T-helper 1 cell (primary cell): ENCODE measurements at places on chromosomes 1 and 21.

DNA sequence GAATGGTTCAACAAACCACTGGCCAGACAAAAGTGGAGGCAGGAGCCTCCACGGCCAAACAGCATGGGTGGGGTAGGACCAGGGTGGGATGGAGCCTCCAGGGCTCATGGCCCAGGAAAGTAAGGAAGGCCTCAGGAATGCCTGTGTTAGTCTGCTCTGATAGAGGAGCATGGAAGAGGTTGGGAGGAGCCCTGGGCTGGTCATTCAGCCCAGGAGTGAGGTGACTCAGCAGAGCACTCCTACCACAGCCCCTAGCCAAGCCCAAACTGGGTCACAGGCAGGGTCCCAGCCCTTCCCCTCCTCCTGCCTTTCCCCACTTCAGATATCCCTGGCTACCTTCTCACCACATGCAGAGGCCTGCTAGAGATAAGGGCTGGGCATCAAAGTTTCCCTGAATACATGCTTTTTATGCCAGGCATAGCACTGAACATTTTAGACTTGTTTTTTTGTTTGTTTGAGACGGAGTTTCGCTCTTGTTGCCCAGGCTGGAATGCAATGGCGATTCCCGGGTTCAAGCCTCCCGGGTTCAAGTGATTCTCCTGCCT lies 3.1 kb upstream of the SHISA4 start:
- DNase-seq, result no peak

DNA sequence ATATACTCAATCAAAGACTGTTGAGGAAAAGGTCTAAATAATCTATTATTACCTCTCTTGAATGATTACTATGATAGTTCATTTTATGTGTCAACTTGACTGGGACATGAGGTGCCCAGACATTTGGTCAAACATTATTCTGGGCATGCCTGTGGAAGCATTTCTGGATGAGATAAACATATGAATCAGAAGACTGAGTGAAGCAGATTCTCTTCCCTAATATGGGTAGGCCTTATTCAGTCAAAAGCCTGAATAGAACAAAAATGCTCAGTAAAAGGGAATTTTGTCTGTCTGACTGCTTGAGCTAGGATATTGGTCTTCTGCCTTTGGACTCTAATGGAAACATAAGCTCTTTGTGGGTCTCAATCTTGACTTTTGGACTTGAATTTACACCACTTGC lies 73.3 kb upstream of the SOX13 start:
- DNase-seq, result no peak

DNA sequence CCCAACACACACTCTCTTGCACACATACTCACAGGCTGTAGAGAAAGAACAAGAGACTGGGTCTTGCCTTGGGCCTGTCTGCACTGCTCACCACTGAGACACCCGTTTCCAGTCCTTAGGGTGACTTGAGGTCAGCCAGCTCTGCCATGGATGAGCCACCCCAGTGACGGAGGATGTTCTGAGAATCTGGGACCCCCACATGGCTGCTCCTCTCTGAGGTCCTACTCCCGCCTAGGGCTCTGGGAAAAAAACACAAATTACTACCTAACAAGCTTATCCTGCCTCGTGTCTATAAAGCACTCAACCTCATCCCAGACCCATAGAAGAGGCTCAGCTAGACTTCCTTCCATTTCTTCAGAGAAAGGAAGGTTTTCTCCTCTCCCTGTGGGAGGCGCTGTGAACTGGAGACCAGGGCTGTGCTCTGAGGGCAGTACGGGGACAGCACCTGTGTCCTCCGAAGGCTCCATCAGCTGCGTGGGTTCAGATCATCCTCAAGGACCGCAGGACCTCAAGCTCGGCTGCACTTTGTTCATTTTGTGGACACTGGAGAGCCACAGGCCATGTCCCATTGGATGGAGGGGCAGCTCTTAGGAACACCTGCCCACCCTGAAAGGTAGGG lies 4.3 kb upstream of the CLEC20A start:
- DNase-seq, result no peak

DNA sequence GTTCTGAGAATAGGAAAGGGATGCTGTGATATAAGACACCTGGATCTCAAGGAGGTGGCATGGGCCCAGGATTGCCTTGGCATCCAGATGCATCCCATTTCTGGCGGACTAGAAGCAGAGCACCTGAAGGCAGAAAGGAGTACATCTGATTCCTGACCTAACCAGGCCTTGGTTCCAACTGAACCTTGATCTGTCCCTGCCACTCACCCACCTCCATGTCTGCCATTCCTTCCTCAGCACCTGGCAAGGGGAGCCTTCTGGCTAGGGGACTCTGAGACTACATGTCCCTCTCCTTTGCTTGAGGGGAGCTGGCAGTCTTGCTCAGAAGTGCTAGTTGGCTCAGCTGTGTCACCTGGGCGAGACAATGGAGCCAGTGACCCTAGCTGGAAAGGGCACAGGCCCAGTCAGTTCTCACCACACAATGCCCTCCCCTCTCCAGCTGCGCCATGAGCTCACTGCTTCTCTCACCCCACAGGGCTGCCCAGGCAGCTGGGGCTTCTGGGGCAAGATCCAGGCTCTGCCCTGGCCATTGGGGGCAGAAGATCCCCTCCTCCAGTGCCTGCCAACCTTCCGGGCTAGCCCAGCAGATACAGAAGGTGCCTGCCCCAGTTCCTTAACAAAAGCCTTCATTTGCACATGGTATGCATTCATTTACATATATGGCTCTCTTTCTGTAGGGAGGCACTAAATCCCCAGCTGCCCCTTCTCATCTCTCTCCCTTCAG lies 2.9 kb downstream of the IGSF8 start:
- no peak for DNase-seq

DNA sequence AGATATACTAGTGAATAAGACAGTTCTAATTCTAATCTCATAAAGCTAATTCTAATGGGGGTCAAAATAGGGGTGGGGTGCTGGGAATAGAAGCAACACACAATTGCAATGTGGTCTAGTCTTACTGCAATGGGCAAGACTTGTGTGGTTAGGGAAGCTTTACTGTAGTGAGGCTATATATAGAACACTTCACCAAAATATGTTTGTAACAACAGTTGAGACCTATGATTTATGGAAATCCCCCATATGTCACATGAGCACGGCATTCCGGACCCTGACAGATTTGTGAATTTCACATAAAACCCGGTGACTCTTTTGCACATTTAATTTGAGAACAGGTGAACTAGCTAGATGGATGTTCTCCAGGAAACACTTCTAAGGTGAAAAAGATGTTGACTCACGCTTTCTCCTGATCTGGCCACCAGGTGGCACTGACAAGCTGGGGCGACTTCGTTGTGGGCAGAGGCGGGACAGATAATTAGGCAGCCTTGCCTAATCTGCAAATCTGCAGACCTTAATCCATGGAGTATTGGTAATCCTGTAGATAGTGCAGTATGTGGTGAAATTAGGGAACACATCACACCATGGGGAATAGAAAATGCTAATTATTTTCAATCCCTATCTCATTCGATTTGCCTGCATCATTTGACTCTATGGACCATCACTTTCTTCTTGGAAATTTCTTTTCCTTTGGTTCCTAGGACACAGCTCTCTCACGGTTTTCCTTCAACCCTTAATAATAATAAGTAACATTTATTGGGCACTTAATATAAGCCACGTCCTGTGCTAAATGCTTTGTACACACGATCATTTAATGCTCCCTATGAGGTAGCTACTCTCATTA lies 37.7 kb downstream of the KIAA0040 start:
- DNase-seq, result peak; percentile 40

DNA sequence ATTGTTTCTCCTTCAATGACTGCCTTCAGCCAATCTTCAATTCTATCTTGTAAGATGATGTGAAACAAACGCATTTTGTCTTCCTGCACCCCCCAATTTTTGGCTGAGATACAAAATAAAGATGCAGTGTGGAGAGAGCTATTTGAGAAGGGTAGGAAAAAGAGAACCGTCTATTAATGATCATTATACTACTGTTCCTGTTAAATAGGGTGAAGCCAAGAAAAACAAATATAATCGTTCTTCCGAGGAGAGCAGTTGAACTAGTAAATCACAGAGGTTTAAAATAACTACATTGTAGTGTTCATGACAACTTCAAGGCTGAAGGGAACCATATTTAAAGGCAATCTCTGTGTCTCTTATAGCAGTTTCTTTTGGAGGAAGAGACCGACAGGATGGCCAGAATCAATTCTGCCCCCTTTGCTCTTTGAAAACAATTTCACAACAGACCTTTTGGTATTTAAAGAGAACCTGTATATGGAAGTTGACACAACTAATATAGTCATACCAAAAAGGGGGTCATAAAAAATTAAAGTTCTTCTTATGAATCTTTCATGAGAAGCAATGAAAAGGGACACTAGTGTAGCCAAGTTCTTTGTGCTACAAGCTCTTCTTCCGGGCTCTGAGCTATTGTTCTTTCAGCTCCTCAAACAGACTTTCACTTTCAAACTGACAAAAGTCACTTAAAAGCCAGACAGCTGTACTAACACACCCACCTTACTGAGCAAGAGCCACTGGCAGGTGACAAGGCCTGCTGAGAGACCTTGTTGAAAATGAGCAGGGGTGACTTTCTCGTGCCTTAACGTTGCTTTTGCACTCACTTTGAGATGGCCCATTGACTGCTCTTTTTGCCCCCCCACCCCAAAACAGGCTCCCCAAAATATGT lies 30.9 kb downstream of the PROX1 start:
- no peak for DNase-seq

- DNase-seq, result no peak
Observed at GRCh38 chr1:21587602-21587953, 78.4 kb downstream of the ALPL start.

GRCh38 chr1:68377098-68377497 lies 72.7 kb downstream of the RPE65 start:
- no peak for DNase-seq

- DNase-seq, result no peak
Observed at GRCh38 chr1:189637041-189637440, 840.6 kb downstream of the BRINP3 start.

- DNase-seq, result no peak
Observed at GRCh38 chr1:227622739-227623475, 59.6 kb downstream of the ZNF678 start.

DNA sequence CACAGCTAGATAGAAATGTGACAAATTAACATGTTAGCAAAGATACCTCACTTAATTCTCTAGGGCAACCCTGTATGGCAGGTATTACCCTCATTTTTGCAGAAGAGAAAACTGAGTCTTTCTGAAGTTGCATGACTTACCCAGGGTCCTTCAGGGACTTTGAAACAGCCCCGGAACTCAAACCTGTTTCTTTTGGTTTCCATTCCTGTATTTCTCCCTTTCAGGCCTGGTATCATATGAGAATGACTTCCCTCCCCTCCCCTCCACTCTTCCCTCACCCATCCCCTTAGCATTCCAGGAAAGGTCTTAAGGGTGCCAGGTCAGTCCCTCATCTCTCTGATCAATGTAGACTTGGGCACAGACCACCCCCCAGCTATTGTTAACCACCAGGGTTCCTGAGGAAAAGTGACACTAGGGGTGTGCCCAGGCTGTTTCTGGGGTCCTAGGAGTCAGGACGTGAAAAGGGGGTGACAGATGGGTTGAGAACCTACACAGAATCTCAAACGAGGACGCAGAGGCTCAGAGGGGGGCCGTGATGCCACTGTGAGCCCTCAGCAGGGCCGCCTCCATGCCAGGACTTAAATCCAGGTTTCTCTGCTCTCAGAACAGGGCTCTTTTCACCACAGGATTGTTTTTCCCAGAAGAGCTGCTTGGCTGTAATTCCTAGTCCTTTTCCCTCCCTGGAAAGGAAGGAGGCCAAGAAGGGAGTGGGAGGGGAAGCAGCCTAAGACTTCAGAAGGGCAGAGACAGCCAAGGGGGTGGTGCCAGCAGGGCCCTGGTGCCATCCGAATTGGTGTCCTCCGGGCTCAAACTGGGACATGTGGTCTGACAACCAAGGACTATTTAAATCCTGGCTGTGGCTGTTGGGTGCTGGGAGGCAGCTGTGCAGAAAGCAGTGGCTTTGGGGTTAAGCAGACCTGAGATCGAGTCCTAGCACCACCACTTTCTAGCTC lies 2.1 kb upstream of the WASF2 start:
- DNase-seq, result no peak

DNA sequence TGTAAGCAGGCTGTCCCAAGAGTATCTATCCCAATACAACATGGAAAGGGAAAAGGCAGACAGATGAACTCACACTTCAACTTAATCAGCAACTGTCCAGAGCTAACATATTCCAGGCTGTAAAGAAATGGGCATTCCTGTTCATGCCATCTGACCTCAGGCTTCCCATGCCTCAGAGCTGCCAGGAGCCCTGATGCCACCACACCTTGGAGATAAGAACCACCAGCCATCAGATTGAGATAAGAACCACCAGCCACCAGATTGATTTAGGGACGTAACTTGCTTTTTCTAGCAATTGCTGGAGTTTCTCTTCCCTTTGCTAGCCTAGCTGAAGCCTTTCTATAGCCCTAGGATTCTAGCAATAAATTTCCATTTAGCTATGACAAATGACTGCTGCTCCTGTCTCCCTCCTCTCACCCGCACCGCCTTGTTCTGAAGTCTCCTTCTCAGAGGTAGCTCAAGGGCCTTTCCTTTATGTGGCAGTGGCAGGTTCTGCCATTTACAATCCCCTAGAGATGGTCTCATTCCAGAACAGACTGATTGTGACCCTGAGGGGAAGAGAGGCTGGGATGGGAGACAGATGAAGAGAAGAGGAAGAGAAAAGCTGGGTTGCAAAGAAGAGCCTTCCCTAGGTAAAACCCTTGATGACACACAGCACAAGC lies 88.0 kb upstream of the CTTNBP2NL start:
- DNase-seq, result no peak

- no peak for DNase-seq
Observed at GRCh38 chr21:41746744-41747006, 20.2 kb downstream of the RIPK4 start.
